Stimulated activated CD8-positive, alpha-beta memory T cell treated with anti-CD3 and anti-CD28 coated beads, Interleukin-7, amount 100 ng/mL, for 48 hours (primary cell): ENCODE measurements at places on chromosomes 2 and 18.

DNA sequence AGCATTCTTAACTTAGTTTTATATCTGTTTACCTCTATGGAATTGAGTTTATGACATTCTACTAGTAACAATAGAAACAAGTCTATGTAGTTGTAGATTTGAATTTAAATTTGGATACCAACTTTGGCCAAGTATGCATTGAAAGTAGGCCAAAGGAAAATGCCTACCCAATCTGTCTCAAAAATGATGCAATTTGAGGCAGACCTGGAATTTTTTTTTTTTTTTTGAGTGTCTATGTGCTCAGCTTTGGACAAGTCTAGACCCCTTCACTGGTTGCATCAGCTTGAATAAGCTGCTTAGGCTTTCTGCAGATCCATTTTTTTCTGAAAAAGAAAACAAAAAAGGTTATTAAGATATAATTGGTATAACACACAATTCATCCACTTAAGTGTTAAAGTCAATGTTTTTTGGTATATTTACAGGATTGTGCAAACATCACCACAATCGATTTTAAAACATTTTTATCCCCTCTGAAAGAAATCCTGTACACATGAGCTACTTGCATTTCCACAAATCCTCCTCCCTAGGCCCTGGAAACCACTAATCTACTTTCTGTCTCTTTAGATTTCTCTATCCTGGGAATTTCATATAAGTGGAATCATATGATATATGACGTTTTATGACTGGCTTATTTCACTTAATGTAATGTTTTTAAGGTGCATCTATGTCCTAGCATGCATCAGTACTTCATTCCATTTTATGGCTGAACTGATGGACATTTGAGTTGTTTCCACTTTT, 185.1 kb upstream of the CCDC68 start:
- no peak for DNase-seq

- no peak for DNase-seq
Measured at GRCh38 chr2:187445051-187445450, 3.0 kb downstream of the CALCRL start.

DNA sequence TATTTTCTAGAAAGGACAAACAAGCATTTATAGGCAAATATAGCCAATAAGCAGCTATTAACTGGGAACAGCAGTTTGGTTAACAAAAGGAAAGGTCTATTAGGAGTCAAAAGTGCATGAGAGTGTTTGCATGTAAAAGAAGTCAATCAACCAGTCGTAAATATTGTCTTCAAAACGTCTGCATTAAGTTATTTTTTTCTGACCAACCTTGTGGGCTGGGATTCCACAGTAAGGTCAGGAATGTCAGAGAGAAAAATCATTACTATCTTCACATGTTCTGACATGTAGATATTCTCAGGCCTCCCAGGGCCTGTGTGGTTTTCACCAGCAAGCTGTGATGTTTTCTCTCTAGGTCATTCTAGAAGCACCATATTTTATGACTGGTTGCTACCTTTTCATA, 922.5 kb downstream of the SUCLG1 start:
- DNase-seq, result no peak

- no peak for DNase-seq
Measured at GRCh38 chr18:25056429-25056828, 295.5 kb downstream of the ZNF521 start.

DNA sequence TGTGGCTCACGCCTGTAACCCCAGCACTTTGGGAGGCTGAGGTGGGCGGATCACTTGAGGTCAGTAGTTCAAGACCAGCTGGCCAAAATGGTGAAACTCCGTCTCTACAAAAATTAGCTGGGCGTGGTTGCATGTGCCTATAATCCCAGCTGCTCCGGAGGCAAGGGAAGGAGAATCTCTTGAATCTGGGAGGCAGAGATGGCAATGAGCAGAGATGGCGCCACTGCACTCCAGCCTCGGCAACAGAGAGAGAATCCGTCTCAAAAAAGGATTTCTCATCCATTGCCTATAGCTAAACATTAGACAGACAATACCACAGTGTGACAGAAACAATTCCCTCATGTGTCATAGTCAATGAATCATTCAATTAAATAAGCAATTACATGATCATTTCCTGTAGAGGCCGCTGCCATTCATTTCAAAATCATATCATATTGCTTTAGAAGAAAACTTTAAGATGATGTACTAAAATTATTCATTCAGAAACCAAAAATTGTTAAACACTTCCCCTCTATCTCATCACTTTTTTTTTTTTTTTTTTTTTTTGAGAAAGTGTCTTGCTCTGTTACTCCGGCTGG, 69.5 kb upstream of the TGIF1 start:
- DNase-seq, result no peak
